ENCODE measurements at places on chromosomes 2 and 18.

GRCh38 chr18:57806978-57807285 lies 3.8 kb upstream of the ATP8B1 start:
- peak; percentile 88 for DNase-seq

DNA sequence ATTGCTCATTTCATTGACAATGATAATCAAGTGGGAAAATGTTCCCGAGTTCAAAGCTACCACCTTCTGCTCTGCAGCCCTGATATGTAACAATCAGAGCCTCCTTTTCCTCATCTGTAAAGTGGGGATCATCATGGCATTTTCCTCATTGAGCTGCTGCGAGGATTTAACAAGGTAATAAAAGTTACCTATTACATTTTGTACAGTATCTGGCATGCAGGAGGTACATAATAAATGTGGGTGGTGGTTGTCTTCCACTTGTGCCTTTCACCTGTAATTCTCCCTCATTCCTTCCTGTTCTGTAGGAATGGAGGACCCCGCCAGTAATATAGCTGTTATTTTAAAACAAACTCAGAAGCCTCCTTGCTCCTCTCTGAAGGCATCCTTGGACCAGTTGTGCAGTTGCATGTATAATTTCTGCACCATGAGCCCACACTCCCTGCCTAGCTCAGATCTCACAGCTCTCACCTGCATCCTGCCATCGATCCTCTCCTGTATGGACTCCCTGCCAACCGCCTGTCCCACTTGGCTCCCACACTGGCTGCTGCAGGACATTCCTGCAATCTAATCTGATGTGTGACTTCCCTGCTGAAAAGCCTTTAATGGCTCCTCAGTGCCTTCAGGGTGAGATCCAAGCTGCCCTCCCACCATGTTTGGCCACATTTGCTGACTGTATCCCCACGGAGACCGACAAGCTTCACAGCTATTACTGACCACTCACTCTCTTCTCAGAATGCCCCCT lies 350.4 kb downstream of the EN1 start:
- no peak for DNase-seq

DNA sequence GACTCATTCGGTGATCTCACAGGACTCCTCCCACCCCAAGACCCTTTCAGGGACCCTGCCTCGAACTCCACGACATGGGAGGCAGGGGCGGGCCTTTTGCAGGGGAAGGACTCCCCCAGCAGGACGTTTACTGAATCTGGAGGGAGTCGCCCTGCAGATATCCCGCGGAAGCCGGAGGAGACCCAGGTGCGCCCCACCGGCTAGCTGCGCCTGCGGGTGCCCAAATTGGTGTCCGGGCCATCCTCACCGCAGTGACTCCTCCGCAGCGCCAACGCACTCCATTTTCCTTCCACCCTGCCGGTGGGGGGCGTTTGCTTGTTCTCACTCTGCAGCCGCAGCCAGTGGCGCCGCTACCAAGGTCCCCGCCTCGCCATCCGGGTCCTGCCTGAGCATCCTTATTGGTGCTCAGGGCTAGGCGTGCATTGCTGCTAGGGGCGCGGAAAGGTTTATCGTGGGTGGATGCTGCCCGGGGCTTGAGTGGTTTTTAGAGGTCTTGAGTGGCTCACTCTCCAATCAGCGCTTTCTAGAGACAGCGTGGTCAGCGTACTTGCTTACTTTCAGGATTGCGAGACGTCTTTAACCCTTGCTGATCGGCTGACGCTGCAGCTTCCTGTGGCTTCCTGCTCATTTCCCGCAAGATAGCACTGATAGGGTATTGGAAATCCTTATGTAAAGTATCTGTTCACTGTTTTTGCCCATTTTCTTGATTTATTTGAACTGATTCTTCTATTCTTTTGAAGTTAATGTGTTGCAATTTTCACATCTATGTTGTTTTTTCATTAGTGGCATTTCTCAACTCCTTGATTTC lies 81.4 kb downstream of the BIN1 start:
- DNase-seq: peak; percentile 78

DNA sequence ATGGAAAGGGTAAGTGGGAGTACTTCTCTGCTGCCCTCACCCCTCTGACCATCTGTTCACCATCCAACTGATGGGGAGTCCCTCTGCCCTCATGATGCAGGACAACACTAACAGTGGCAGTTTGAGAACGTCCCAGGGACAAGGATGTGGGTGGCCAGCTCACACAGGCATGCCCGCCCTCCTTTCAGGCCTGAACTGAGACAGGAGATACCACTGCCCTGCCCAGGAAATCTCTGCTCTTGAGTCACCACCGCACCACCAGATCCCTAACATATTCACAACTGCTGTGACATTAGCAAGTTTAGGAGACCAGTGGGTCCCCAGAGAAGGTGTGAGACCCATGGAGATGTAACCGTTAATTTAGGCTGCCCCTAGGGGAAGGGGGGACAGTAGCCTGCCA lies 66.2 kb downstream of the TRAPPC8 start:
- DNase-seq: no peak

DNA sequence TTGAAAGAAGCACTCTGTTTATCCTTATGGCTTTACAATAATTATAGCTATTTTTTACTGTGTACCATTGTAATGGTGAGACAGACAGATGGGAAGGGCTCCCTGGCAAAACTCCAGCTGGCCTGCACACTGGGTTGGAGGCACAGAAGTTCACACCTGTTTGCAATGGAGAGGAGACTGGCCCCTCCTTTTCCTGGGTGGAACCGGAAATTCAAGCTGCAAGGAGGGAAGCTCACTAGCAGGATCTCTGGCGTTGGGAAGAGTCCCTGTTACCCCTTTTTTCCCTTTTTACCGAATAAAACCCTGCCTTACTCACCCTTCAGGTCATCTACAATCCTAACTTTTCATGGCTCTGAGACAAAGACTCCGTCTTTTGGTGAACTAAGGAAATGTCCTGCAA lies 100.3 kb upstream of the TFPI start:
- DNase-seq: no peak

- no peak for DNase-seq
Observed at GRCh38 chr2:37599688-37600525, 71.5 kb downstream of the CDC42EP3 start.

Measured in A172 (cell line).